G401 (cell line): ENCODE measurements at places on chromosomes 1 and 21. TPM values are rescaled to one million over a fixed set of nuclear protein-coding genes. Genes with fewer than 3 reads are reported as not detected.

DNA sequence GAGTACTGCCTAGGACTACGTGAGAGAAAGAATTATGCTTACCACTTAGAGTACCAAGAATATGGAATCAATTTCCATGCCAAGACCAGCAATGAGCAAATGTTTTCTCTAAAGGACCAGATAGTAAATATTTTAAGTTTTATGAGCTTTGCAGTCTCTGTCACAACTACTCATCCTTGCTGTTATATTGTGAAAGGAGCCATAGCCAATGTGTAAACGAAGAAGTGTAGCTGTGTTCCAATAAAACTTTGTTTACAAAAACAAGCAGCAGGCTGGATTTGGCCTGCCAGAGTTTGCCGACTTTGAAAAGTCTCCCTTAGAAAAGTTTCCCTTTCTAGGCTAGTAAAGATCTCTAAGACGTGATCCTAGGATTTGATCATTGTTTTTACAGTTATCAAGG, 128.8 kb downstream of the PDE4B start:
- no peak for DNase-seq

Gene HFM1
- total RNA-seq: 1.1 and 8.3 TPM in 2 replicates

Gene IBA57
- total RNA-seq: 9.7 and 19.0 TPM in 2 replicates

- no peak for DNase-seq
Measured at GRCh38 chr1:22096036-22096435, 43.5 kb downstream of the CDC42 start.

DNA sequence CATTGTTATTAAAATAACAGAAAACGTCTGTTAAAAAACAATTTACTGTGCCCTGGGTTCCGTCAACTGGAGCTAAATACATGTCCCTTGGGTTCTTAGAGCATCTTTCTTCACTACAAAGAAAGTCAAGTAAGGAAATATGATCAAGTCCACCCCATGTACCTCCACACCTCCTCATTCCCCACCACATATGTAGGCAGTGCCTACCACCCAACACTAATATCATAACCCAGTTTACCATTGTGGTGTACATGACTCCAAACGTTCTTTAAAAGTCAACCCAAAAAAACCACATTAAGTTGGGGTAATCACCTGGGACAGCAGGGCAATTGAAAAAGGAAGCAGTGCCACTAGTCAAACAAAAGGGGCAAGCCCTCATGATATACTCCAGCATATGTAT, 7.8 kb upstream of the LRRC52 start:
- no peak for DNase-seq

Gene AKNAD1
- not detected in 2 replicates for total RNA-seq
